Bronchus fibroblast of lung (primary cell): ENCODE measurements at places on chromosomes 4 and X. TPM values are rescaled to one million over a fixed set of nuclear protein-coding genes. Genes with fewer than 3 reads are reported as not detected.

Gene AMOT
- 5.0 and 6.1 TPM in 2 replicates for total RNA-seq

Gene CXorf49
- total RNA-seq = not detected in 2 replicates

Gene DOK7
- not detected in 2 replicates for total RNA-seq

Gene RNF150
- 0.74 and 1.0 TPM in 2 replicates for total RNA-seq

Gene HHIP
- total RNA-seq = 3.0 and 3.9 TPM in 2 replicates

Gene TMEM144
- 1.2 and 1.5 TPM in 2 replicates for total RNA-seq

Gene CTAG2
- 2.4 and 2.7 TPM in 2 replicates for total RNA-seq

Gene GAGE12E
- total RNA-seq = not detected in 2 replicates

Gene TCEANC
- total RNA-seq = 0.67 and 1.3 TPM in 2 replicates

Gene CXCL5
- 5.9 and 7.6 TPM in 2 replicates for total RNA-seq

Gene CLTRN
- 0.15 TPM in 1 of 2 replicates, not detected in the other for total RNA-seq
